ENCODE measurements at places on chromosomes 5 and 9.

- DNase-seq: no peak
Observed at GRCh38 chr5:58778888-58779287, 196.0 kb downstream of the RAB3C start.

DNA sequence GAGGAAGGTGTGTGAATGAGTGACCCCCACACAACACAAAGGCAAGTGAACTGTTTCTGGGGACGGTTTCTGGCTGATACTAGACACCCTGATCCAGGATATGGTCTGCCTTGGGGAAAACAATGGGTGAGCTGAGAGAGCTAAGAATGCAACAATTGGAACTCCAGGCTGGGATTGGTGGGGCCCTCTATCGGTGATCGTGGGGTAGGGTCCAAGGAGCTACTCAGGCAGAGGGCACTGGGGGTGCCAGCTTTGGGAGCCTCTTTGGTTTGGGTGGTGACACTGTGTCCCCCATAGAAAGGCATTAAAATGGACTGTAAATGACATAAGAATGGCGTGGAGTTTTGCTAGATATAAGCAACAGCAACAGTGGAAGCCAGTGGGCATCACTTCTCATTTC lies 439.1 kb downstream of the DMAC1 start:
- no peak for DNase-seq

DNA sequence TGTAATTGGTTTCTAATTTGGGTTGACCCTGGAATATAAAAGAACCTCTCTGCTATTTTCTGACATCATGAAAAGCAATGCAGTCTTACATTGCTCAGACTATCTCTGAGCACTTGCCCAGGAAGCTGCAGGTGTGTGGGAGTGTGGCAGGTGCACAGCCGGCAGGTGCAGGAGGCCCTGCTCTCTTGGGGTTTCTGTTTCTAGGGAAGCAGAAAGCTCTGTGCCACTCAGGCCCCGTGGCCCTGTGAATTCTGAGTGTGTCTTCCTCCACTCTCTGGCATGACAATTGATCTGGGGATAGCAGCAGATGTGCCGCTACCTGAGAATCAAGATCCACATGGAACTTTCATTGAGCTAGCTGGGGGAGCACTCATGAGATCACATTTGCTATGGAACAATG lies 45.7 kb upstream of the IRX2 start:
- no peak for DNase-seq

GRCh38 chr5:32443145-32443540 lies 1.4 kb downstream of the ZFR start:
- DNase-seq: peak; percentile 31

DNA sequence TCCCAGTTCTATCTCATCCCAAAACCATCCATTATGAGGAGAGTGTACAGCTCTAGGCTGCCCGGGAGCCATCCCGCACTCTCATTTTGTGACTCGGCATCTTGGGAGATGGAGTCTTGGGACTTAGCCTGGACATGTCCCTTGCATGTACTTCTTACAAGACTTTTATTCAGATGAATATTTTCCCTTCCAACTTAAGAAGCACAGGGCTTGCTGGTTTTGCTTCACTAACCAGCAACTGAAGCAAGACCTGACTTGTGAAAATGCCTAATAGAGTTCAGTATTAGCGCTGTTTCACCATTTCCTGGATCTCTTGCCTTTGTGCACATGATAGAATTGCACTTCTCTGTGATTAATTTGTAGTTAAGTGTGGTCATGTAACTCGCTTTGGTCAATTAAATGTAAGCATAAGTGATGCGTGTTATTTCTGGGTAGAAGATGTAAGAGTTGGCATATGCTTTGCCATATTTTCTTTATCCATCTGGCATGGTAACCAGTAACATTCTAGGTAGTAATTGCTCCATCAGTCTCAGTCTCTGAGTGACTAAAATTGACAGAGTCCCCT lies 55.8 kb downstream of the PDCD1LG2 start:
- no peak for DNase-seq

DNA sequence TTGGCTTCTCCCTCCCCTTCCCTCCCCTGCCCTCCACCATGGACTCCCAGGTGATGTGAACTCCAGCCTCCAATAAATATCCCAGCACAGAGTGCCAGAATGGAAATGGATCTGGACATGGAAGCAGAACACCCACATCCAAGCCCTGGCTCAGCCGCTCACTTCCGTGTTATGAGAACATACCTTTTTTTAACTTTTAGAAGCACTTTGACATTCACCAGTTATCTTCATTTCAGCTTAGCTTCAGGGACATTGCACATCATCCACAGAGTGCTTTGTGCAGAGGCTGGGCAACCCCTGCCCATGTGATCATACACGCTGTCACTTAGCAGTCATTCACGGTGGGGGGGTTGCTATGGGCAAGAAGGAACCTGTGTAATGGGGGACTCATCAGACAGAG lies 9.1 kb downstream of the AFAP1L1 start:
- no peak for DNase-seq

DNA sequence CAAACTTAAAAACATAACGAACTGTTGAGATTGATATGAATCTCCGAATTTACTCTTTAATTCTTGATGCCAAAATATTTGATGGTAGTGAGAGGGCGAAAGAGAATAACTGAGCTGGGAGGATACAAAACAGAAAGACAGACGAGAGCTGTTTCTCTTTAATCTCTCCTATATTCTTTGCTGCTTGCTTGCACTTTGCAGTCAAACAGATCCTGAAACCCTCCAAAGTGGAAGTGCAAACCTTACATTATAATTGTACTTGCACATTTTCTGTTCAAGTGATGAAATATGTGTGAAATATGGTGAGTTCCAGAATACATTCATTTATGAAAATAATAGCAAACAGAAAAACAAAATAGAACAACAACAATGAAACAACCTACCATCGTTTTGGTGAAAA lies 63.8 kb downstream of the PAM start:
- DNase-seq: no peak

DNA sequence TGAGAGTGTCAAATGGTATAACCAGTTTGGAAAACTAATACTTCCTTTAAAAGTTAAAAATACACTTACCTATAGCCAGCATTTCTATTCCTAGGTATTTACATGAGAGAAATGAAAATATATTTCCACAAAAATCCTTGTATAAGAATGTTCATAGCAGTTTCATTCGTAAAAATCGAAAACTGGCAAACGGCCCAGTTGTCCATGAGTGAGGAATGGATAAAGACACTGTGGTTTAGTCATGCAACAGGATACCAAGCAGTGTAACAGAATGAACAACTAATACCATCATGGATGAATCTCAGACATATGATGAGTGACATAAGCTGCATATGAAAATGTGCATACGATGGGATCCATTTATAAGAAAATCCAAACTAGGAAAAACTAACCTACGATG lies 136.7 kb downstream of the MACROH2A1 start:
- no peak for DNase-seq

DNA sequence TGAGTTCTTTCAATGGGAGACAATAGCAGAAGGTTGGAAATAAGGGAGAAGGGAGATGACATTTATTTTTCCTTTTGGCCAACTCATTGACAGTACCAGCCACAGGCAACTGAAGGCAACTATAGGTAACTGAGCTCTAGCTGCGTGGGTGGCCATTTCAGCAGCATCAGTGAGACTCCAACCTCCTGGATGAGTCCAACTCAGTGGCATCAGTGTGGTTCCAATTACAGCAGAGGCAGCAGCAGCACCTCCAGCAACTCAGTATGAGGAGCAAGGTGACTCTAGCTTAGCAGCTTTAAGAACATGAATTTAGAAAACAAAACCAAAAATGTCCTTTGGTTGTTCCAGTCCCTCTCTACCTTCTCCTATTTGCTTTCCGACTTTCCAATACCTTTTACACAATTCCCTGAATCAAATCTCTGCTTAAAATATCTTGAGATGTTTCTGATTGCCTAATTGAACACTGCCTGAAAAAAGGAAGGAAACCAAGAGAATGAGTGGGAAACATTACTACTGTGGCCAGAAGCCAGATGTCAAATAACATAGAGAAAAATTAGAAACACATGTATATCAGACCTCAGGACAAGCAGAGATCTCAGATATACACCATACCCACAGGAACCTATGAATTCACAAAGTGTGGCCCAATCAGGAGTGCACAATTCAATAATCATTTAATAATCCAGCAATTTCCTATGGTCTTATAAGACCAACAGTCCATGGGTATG lies 166.5 kb upstream of the RORB start:
- DNase-seq: no peak

GRCh38 chr5:157994906-157995519 lies 136.1 kb upstream of the CLINT1 start:
- DNase-seq: peak; percentile 45

DNA sequence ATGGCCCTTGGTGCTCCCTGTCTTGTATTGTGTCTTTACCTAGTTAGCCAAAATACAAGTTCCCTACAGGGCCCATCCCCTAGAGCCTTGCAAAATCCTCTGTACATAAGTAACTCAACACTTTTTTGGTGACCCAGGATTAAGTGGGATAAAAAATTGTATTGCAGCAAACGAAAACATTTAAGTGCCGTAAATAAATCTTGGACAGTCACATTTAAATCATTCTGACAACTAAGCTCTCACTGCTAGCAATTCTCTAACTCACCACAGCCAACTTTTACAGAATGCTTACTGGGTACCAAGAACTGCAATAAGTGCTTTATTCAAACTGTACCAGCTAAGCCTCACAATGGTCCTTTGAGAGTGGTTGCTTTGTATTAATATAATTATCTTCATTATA lies 56.6 kb downstream of the GNAQ start:
- no peak for DNase-seq

DNA sequence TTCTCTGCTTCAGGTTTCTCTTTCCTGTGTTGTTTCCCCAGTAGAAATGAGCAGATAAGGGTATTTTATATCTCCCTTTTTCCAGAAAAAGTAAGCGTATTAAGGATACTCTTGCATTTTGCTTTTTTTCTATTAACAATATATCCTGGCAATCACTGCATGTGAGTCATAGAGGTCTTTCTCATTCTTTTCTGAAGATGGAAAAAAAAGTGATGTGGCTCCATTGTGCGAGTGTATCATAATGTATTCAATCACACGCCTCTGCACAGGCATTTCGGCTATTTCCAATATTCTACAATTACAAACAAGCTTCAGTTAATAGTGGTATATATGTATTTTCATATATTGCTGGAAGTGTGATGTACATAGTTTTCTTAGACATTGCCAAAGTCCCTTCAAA lies 155.9 kb downstream of the MED27 start:
- no peak for DNase-seq

GRCh38 chr5:59873113-59873512 lies 20.4 kb downstream of the PDE4D start:
- no peak for DNase-seq

DNA sequence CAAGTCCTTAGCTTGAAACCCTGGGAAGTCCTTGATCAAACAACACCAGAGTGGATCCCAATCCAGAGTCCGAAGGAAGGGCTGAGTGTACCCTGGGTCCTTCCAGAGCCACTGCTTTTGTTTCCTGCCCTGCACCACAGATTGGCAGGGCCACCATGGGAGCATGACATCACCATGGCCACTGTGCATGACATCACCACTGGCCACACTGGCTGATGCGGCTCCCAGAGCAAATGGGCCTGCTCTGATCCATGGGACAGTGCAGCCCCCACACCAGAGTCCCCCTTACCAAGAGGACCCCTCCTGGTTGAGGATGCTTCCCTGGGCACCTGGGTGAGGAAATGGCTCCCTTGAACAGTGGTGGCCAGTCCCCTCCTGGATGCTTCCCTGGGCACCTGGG lies 9.9 kb downstream of the SLC6A3 start:
- no peak for DNase-seq

GRCh38 chr9:2228132-2228531 lies 213.0 kb downstream of the SMARCA2 start:
- DNase-seq: no peak

DNA sequence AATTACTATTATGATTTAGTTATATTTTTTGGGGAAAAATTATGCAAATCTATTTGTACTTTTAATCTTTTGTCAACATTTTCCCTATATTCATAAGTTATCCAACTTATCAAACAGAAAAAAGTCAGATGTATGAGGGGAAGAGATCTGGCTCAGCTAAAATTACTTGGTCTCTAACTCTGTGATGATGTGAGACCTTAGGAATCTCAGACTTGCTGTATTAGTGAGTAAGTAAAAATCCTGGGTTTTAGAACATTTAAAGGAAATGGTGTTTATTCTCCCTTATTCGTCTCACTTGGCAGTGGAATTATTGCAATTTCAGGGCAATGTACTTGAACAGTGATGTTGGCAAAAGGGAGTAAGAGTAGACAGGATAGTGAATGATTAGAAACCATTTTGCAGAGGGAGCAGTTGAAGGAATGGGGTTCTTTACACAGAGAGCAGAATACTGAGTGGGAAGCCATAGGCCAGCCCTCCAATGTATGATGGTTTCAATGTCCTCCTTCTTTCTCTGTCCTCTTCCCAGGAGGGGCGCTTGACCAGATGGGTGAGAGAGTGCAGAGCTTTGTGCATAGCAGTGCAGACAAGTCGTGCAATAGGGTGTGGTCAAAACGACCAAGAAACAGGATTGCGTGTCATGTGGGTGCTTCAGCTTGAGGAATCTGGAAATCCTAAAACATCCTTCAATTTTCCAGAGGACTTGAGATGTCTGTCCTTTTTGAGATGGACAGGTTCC lies 91.7 kb downstream of the TENT4A start:
- DNase-seq: no peak

DNA sequence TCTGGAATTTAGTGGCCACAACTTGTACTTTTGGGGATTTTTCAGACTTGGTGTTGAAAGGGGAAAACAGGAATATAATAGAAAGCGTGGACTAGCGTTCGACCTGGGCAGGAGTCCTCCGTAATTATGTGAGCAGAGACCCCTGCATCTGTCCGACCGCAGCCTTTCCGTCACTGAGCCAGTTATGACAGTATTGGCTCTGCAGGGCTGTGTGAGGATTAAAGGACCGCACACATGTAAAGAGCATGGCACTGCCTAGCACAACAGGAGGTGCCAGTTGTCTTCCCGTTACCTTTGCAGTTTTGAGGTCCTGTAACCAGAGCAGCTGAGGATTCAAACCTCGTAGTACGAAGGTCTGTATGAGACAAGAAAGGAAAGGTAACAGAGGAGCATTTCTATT lies 1.2 kb downstream of the B4GALT7 start:
- no peak for DNase-seq

DNA sequence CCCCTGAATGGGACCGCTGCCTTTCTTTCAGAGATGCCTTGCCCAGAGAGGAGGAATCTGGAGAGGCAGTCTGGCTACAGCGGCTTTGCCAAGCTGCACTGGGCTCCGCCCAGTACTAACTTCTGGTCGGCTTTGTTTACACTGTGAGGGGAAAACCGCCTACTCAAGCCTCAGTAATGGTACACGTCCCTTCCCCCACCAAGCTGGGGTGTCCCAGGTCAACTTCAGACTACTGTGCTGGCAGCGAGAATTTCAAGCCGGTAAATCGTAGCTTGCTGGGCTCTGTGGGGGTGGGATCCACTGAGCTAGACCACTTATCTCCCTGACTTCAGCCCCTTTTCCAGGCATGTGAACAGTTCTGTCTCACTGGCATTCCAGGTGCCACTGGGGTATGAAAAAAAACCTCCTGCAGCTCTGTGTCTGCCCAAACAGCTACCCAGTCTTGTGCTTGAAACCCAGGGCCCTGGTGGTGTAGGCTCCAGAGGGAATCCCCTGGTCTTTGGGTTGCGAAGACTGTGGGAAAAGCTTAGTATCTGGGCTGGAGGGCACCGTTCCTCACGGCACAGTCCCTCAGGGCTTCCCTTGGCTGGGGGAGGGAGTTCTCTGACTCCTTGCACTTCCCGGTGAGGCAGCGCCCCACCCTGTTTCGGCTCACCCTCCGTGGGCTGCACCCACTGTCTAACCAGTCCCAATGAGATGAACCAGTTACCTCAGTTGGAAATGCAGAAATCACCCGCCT lies 171.2 kb downstream of the CWC27 start:
- peak; percentile 45 for DNase-seq

GRCh38 chr5:32428426-32428825 lies 16.1 kb downstream of the ZFR start:
- peak; percentile 81 for DNase-seq
